SK-N-DZ (cell line): ENCODE measurements at places on chromosomes 11 and 22.

DNA sequence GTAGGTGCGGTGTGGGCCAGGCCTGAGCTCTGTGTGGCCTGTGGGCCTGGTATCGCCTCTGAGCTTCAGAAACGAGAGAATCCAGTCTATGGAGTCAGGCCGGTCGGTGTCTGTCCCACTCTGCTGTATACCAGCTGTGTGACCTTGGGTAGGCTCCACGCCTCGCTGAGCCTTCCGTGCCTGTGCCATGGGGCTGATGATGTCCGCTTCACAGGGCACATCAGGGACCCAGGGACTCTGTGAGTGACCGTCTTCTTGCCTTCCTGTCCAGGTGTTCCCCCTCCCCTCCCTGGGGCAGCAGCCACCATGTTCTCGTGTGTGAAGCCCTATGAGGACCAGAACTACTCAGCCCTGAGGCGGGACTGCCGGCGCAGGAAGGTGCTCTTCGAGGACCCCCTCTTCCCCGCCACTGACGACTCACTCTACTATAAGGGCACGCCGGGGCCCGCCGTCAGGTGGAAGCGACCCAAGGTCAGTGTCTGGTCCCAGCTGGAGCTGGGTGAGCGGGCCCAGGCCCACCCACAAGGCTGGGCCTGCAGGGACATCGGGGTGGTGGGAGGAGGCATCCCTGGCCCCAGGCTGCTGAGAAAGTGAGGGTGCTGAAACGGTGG lies 17.9 kb downstream of the CAPN5 start:
- no peak for DNase-seq

GRCh38 chr11:75219869-75220268 lies 20.7 kb upstream of the TPBGL start:
- no peak for DNase-seq

GRCh38 chr11:14764579-14765527 lies 121.2 kb downstream of the PDE3B start:
- no peak for DNase-seq

GRCh38 chr22:25134451-25134850 lies 65.2 kb upstream of the CRYBB3 start:
- DNase-seq, result no peak

DNA sequence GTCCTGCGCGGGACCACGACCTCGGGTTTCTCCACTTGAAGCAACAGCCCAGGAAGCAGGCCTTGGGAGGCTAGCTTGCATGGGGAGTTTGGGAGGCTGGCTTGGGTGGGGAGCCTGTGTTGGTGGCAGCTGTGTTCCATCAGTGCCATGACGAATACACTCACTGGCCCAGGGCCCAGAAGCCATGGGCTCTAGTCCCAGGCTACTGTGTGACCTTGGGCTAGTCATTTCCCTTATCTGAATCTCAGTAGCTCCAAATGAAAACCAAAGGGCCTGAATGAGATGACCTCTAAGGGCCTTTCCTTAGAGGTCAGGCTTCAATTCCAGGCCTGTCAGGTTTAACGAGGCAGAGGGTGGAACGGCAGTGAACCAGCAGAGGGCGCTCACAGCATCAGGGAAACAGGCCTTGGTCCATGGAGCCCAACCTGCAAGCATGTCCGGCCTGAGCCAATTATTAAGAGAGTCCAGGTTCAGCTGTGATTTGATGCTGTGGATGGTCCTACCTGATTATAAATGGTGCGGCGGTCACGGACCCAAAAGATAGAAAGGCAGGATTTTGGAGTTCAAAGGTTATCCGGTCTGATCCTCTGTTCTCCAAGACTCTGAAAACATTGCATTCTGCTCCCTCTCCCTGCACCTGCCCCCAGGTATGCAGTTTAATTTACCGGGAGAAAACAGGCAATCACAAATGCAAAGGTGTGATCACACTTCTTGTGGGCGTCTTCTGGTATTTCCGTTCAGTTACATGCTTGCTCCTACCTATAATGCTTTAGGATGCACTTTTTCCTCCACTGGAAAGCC lies 15.9 kb downstream of the PTPN5 start:
- peak; percentile 68 for DNase-seq
